ENCODE measurements at places on chromosomes 16 and 17.

DNA sequence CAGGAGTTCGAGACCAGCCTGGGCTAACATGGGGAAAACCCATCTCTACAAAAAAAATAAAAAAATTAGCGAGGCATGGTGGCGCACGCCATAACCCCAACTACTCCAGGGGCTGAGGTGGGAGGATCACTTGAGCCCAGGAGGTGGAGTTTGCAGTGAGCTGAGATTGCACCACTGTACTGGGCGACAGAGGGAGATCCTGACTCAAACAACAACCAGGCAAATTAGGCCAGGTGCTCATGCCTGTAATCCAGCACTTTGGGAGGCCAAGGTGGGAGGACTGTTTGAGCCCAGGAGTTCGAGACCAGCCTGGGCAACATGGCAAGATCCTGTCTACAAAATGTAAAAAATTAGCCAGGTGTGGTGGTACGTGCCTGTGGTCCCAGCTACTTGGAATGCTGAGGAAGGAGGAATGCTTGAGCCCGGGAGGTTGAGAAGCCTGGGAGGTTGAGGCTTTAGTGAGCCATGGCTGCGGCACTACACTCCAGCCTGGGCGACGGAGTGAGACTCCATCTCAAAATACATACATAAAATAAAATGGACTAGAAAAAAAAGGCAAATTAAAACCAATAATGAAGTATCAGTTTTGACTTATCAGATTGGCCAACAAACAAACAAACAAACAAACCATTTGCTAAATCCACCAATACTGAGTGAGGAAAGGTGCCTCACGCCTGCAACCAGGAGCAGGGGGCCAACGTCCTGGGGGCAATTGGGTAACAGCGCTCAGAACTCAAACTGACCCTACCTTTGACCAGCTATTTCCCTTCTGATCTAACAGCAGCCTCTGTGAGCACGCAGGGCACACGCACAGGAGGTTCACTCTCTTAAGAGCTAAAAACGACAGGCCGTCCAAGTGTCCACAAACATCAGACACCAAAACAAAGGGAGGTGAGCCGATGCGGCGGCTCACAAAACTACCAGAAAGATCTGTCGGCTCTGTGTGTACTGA, 19.4 kb upstream of the FASN start:
- no peak for DNase-seq

DNA sequence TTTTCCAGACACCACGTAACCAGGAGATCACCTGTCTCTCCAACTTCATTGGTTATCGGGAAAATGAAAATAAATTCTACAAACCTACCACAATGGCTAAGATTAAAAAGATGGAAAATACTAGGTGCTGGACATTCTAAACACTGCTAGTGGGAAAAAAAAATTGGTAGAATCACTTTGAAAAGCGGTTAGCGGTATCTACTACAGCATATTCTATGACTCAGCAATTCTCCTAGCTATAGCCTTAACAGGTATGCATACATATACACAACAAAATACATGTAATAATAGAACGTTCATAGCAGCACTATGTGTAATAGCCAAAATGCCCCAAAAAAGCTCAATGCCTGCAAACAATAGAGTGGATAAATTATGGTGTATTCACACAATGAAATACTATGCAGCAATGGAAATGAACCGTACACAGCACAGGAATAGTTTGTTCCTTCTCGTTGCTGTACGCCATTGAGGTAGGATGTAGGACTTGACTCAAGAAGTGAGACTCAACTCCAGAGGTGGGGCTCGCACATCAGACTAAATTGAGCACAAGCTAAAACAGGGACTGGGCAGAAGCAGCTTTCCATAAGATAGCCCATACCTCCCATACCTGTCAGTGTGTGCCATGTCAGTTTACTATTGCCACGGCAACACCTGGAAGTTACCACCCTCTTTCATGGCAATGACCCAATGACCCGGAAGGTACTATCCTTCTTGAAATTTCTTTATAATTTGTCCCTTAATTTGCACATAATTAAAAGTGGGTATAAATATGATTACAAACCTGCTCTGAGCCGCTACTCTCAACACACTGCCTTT, 44.8 kb downstream of the RNF157 start:
- no peak for DNase-seq

DNA sequence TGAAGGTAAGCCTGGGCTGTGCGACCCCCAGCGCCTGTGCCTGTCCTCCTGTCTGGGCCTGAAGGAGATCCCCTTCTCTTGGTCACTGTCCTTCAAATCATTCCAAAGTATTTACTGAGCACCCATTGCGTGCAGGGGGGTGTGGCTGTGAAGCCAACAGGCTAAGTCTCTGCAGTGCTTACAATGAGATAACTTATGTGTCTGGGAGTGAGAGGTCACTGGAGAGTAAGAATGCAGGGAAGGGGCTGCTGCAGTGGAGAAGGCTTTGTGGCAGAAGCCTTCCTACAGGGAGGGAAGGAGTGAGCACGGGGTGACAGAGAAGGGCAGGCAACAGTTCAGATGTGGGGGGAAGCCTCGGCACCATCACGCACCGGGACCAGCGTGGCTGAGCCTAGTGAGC, 11.2 kb upstream of the SMIM5 start:
- no peak for DNase-seq

GRCh38 chr17:63364387-63364786, 81.7 kb downstream of the CYB561 start:
- DNase-seq, result no peak

DNA sequence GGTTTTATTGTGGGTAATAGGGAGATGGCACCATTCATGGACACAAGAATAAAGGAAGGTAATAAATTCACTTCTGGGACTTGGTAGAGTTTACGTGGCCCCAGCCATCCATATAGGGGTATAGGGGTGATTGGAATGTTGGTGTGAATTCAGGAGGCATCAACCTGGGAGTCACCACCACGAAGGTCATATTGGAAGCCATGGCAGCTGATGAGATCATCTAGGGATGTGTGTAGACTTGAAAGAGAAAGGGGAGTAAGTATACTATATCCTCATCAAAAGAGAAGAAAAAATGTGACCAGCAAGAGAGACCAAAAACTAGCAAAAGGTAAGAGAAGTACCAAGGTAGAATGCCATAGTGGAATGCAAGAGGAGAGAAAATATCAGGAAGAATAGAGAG, 26.6 kb upstream of the GINS3 start:
- no peak for DNase-seq

GRCh38 chr17:68347380-68347779, 56.1 kb downstream of the ARSG start:
- no peak for DNase-seq

DNA sequence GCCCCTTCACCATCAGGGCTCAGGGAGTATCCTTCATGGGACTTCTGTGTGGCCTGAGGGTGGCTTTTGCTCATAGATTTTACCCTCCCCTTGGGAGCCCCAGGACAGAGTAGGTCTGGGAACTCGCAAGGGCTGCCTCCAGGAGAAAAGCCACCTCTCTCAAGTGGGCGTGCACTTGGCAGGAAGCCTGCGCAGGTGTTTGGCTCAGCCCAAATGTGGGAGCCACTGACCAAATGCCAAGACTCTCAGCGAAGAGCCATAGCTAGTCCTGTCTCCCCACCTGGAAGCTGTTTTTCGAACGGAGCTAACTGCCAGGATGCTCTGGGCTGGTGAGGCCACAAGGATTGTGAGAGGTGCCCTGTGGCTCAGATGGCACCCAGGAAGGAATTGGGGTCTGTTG, 2.0 kb upstream of the HSD17B2 start:
- DNase-seq, result no peak
